Motor neuron (in vitro differentiated cells): ENCODE measurements at places on chromosomes 16 and 17. TPM values are rescaled to one million over a fixed set of nuclear protein-coding genes. Genes with fewer than 3 reads are reported as not detected.
A peak's percentile ranks its signal among the peaks of the same experiment; 100 is the strongest.

INO80E gene
- 51.5 and 54.9 TPM in 2 replicates for total RNA-seq

CCDC200 gene
- 1.2 and 1.4 TPM in 2 replicates for total RNA-seq

TBC1D3K gene
- not detected in 2 replicates for total RNA-seq

TELO2 gene
- 19.4 and 23.3 TPM in 2 replicates for total RNA-seq

KARS1 gene
- 131 and 134 TPM in 2 replicates for total RNA-seq

EIF3CL gene
- 214 and 223 TPM in 2 replicates for total RNA-seq

KRT9 gene
- 0.23 and 0.31 TPM in 2 replicates for total RNA-seq

KATNIP gene
- 8.3 and 9.0 TPM in 2 replicates for total RNA-seq

ODAD4 gene
- total RNA-seq = 3.3 and 4.0 TPM in 2 replicates

RNF222 gene
- 0.14 and 0.31 TPM in 2 replicates for total RNA-seq

DNA sequence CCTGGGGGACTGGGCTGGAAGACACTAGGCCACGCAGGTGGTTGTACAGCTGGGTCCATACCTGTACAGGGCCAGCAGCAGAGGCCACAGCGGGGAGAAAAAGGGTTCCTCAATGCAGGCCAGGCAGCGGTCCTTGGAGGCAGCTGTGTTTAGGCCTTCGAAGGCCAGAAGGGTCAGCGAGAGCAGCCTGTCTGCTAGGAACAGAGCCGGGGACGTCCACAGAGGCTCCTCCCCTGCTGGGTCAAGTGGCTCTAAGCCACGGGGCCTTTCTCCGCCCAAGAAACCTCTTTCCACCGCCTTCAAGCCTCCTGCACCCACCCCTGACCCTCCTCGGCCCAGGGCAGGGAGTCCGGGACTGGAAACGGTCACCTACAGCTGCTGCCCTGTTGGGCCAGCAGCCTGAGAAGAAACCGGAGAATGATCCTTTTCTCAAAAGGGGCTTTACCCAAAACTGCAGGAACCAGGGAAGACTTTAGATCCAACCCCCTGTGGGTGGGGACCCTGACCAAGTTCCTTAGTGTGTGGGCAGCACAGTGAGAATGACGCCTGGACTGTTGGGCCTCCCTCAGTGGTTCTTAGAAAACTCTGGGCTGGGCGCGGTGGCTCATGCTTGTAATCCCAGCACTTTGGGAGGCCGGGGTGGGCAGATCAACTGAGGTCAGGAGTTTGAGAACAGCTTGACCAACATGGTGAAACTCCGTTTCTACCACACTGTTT lies 8.4 kb upstream of the SPATA2L start:
- no peak for ATAC-seq

GRCh38 chr16:67547423-67548264 lies 14.7 kb upstream of the CTCF start:
- ATAC-seq = peak; percentile 2

GRCh38 chr17:40404003-40404402 lies 13.7 kb downstream of the TOP2A start:
- ATAC-seq = no peak

GRCh38 chr16:75703306-75703705 lies 2.0 kb upstream of the DUXB start:
- peak; percentile 47 for ATAC-seq

DNA sequence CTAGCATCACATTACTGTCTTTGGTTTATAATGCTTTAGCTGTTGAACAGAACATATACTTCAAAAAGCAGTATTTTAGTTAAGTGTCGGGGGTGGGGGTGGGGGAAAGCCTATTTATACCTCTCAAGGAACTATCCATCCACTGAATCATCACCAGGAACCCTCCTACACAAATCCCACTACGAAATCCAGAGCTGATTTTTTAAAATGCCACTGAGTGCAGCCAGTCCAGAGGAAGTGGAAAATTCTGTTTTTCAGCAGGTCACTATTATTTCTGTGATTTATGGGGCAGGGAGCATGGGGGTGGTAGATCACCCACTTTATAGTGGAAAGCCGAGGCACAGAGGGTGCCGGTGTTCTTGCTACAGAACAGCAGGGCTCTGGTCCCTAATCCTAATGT lies 284.1 kb downstream of the SOX9 start:
- ATAC-seq = no peak

DNA sequence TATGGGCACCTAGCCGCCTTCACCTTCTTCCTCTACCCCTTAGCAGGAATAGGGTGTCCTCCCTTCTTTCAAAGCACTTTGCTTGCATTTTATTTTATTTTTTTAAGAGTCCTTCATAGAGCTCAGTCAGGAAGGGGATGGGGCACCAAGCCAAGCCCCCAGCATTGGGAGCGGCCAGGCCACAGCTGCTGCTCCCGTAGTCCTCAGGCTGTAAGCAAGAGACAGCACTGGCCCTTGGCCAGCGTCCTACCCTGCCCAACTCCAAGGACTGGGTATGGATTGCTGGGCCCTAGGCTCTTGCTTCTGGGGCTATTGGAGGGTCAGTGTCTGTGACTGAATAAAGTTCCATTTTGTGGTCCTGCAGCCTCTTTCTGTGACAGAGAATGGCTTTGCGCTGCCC lies 4.6 kb downstream of the TMUB2 start:
- no peak for ATAC-seq

DNA sequence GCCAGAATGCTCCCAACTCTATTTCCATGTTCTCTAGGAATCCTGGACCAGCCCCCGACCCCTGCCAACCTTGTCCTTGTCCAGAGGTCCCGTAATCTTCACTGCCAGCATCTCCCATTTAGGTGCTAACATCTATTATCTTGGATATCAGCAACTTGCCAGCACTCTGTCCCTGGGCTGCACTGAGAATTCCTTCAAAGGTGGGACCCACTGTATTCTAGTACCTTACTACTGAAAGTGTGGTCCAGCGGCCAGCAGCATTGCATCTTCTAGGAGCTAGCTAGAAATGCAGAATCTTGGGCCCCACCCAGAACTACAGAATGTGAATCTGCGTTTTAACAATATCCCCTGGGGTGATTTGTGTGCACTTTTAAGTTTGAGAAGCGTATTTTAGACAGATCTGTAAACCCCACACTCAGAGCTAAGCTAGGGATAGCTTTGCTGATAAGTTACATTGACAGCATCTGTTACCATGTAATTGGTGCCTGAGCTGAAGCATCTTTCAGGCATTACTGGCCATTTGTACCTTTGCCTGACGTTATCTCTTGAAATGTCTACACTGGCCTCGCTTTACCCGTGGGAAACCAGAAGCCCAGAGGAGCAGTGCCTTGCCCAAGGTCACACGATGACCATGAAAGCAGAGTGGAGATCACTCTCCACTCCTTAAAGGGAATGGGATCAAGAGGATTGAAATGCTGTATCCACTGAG lies 8.3 kb downstream of the ABAT start:
- ATAC-seq = no peak

DNA sequence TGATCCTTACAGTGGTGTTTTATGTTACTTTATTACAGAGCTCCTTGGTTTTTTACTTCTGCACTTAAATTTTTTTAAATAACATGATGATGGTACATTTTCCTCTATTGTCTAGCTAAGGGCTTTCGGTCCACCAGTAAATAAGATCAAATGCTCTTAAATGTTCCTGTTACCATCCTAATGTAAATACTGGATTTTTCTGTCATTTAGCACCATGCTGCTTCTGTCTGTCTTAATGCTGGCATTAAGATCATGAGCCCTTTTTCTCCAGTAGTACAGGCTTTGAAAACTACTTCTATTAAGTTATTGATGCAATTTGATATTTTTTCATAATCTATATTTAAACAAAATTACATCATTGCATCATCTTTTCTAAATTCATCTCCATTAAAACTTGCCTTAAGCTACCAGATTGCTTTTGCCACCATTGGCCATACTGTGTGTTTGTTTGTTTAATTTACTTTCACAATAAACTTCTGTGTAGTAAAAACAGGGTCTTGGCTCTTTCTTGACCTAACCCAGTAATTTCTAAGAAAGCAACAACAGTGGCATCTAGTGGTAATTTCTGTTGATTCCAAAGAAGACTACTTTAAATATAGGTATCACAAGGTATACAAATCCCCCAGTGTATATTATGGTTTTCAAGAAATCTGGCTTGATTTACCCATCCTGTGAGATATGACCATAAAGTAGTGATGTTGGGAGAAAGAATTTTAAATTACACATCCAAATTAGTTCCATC lies 9.0 kb upstream of the PHAF1 start:
- no peak for ATAC-seq

DNA sequence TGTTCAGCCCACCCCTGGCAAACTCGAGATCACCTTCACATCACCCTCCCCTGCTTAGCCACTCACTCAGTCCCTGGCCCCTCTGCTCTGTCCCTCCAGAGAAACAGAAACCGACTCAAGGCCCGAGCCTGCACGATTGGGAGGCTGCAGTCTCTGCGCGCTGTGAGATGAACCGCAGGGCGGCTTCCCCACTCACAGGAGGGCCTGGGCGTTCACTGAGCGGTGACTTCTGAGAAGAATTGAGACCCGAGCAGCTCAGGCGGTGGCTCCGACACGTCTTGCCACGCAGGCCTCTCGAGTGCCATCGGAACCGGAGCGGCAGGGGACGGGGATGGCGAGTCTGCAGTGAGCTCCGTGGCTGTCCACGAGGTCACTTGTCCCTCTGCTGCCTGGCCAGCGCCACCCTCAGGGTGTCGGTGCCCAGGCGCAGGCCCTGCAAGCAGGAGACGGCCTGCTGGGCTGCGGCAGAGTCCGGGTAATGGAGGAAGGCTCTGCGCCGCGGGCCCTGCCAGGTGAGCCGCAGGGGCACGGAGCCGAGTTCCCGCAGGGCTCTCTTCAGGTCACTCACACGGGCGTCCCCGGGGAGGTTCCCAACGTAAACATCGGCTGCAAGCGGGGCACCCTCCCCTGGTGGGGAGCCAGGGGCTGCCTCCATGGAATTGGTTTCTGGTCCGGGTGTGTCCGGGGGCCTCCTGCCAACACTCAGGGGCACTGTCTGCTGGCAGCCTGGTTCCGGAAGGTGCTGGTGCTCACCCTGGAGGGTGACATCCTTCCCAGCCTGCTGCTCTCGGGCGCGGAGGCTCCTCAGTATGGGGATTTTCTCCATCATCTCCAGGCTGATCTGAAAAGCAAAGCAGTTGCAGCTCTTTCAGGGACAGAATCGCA lies 21.6 kb downstream of the FOXF1 start:
- no peak for ATAC-seq

DNA sequence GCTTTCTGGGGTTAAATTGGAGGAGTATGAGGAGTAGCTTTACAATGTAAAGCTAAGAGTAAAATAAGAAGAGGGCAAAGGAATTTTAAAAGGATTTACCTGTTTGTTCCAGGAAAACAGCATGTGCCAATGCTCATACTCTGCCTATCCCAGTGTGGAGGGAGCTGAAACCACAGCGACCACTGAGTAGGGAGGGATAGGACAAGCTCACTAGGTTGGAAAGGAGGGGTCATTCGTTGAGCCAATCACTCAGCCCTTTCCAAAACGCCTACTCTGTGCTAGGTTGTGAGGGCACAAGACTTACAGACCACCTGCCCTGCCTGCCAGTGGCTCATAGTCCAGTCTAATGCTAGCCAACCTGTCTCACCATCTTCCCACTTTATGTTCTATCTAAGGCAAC lies 1.1 kb upstream of the DNAJC7 start:
- no peak for ATAC-seq

- ATAC-seq = no peak
Observed at GRCh38 chr17:42517516-42517915, 18.5 kb upstream of the NAGLU start.

- no peak for ATAC-seq
Observed at GRCh38 chr16:17511340-17511739, 40.6 kb upstream of the XYLT1 start.

- no peak for ATAC-seq
Observed at GRCh38 chr17:83129676-83130075, 50.3 kb downstream of the METRNL start.

GRCh38 chr17:56624912-56625311 lies 31.4 kb downstream of the NOG start:
- ATAC-seq = no peak
